ENCODE measurements at places on chromosomes 6 and 20.

GRCh38 chr6:111306104-111306888 is 176.7 kb downstream of the REV3L start:
- no peak for DNase-seq

- no peak for DNase-seq
Observed at GRCh38 chr20:36866164-36866563, 9.8 kb upstream of the TLDC2 start.

- DNase-seq, result no peak
Observed at GRCh38 chr6:116840091-116840490, 11.2 kb upstream of the GPRC6A start.

DNA sequence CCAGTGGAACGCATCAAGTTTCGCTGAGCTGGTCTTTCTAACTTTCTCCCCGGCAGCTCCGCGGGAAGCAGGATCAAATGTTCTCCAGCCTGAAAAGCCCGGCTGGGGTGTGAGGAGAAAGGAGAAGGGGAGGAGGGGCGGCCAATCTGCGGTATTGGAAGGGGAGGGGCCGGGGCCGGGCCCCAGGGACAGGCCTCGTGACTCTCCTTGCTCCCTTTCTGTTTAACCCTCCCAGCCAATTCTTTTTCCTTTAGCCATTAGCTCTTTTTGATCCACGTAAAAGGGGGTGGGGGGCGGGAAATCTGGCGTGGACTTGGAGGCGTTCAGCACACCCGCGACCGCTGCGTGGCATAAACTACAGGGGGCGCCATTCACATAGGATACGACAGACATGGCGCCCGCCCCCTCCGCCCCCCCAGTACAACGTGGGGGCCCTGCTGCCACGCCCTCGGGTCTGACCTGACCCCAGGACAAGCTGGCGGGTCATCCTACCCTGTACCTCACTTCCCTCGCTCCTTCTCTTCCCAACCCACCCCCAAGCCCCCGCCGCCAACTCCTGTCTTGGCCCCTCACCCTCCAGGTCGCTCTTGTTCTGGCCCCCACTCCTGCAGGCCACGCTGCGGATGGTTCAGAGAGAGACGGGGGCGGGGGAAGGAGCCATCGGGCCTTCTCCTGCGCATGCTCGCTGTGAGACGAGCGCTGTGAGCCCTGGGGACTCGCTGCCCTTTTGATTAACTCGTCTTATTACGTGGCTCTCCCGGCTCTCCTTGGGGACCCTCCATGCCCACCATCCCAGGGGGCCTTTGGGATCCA is 7.8 kb upstream of the MDGA1 start:
- DNase-seq, result peak; percentile 68

- no peak for DNase-seq
Observed at GRCh38 chr20:4864311-4864752, 137.0 kb downstream of the SLC23A2 start.

DNA sequence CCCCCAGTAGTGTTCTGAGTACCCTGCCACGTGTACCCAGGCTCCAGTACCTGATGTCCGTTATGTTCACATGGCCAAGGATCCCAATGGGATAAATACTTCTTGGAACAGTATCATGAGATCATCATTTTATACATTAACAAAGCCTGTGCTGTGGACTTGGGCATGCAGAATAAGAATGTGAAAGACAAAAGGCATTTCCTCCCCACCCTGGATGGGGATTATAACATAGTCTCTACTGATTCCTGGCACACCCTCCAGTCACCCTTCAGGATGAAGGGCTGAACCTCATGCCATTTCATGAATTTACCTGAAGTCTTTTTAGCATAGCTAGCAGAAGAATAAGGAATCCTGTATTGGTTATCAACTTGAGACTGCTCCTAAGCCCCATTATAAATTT is 2.8 kb downstream of the TNFRSF21 start:
- DNase-seq, result no peak

GRCh38 chr6:7137335-7138045 is 29.7 kb downstream of the RREB1 start:
- DNase-seq, result peak; percentile 88

GRCh38 chr20:48791014-48791413 is 36.8 kb downstream of the PREX1 start:
- peak; percentile 35 for DNase-seq

DNA sequence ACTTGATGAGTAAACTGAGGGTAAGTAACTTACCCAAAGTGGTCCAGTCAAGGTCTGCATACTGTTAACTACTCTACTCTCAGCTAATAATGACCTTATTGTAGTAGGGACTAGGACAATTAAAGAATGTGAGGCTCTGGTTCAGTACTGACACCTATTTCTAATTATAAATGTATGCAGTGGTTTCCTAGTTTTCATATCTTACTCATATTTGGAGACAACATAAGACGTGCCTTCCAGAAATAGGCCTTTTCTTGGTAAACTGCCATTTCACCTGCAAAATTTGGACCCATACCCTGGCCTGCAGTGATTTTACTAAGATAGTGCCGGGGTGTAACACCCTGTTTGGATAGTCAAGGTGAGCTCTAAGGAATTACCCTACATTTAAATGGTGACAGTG is 24.7 kb downstream of the GJA1 start:
- DNase-seq, result no peak

DNA sequence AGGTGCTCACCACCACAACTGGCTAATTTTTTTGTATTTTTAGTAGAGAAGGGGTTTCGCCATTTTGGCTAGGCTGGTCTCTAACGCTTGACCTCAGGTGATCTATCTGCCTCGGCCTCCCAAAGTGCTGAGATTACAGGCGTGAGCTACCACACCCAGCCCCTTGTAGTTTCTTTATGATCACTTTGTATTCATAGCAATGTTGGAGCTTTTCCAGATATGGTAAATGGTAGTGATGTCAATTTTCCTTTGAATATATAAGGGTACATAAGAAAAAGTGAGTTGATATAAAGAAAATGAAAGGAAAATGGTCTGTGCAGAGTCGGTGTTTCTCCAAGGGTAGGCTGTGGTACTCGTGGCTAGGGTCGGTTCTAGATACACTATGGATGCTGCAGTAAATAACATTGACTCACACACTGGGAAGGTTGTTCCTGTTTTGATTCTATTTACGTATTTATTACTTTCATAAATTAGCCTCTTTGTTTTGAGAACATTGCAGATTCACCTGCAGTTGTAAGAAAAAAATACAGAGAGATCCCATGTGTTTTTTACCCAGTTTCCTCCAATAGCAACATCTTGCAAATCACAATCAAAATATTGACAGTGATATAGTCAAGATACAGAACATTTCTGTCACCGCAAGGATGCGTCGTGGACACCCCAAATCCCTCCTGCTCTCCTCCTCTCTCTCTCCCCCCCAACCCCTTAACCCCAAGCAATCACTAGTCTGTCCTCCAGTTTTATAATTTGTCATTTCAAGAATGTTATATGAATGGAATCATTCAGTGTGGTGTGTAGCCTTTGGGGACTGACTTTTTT is 2.5 kb downstream of the ZNF831 start:
- peak; percentile 60 for DNase-seq

GRCh38 chr6:14506656-14507246 is 389.2 kb downstream of the CD83 start:
- no peak for DNase-seq

- DNase-seq, result peak; percentile 82
Observed at GRCh38 chr20:956330-956951, 40.3 kb upstream of the ANGPT4 start.

GRCh38 chr6:35499372-35499771 is 2.5 kb upstream of the TEAD3 start:
- no peak for DNase-seq

DNA sequence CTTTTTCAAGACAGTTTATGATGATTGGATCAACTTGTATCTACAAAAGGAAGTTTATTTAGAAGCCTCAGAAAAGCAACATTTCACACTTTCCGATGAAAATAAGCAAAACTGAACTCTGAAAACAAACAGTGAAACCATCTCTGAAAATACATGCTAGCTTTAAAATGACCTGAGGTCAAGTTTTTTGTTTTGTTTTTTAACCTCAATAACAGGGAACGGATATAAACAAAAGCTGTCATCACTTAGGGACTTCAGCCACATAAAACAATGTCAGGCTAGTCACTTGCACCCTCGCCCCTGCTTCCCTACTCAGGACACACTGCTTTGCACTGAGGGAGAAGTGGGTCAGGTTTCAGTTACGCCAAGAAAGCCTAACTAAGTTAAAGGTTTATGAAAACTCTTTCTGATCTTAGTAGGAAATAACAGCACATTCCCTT is 11.6 kb downstream of the BACH2 start:
- DNase-seq, result peak; percentile 32

- no peak for DNase-seq
Observed at GRCh38 chr6:150617062-150617461, 17.4 kb downstream of the PLEKHG1 start.

GRCh38 chr6:15480525-15480924 is 182.3 kb downstream of the DTNBP1 start:
- no peak for DNase-seq

DNA sequence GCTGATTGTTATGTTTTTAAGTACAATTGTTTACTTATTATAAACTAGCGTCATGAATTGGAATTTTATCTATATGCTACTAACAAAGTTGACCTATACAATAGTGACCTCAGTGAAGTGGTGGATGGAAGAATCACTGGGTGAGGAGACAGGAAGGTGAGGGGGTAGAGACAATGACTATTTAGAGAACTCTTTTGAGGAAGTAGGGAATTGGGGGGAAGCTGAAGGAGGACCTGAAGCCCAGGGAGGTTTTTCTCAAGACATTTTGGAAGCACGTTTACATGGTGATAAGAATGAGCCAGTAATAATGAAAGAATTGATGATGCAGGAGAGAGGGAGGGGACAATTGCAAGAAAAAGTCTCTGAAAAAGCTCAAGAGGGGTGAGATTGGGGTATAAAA is 96.4 kb downstream of the RPS12 start:
- DNase-seq, result no peak

- peak; percentile 84 for DNase-seq
Observed at GRCh38 chr20:45987108-45987780, 15.2 kb upstream of the ZNF335 start.

GRCh38 chr6:135921188-135921587 is 69.7 kb downstream of the PDE7B start:
- no peak for DNase-seq

DNA sequence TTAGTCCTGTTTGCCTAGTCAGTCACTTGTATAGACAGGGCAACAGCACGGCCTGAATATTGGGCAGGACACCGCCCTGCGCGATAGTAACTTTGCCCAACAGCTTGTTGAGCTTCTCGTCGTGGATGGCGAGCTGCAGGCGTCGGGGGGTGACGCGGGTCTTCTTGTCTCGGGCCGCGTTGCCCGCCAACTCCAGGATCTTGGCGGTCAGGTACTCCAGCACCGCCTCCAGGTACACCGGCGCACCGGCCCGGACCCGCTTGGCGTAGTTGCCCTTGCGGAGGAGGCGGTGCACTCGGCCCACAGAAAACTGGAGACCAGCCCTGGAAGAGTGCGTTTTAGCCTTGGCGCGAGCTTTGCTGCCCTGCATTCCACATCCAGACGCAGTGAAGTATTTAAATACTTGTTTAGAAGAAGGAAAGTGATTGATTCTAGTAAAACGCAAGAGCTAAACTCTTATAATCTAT is 92.8 kb upstream of the BTN3A2 start:
- DNase-seq, result peak; percentile 68

GRCh38 chr6:105926318-105926717 is 159.8 kb upstream of the PRDM1 start:
- no peak for DNase-seq

GRCh38 chr6:130603391-130603790 is 223.8 kb upstream of the SMLR1 start:
- no peak for DNase-seq

- DNase-seq, result no peak
Observed at GRCh38 chr6:120735641-120736040, 598.6 kb downstream of the TBC1D32 start.

DNA sequence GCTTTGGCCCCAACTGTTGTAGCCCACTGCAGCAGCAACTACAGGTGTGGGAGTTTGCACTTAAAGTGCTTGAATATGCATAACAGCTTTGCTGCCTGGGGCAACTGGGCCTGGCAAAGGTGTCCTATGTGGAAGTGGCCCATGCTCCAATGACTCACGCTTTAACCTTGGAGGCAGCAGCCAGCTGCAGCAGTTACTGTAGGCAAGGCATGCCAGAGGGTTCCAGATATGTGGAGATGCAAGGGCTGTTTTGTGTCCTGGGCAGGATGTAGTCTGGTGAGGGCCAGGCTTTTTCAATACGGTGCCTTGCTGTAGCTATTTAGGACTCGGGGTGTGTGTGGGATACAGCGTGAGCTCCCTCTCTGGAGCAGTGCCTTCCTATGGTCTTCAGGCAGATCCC is 150.3 kb downstream of the NKAIN2 start:
- no peak for DNase-seq

GRCh38 chr6:90610301-90610750 is 23.5 kb upstream of the MAP3K7 start:
- DNase-seq, result no peak

- no peak for DNase-seq
Observed at GRCh38 chr20:44219170-44219730, 8.7 kb upstream of the OSER1 start.

- DNase-seq, result no peak
Observed at GRCh38 chr6:136659991-136660499, 109.8 kb upstream of the MAP7 start.

DNA sequence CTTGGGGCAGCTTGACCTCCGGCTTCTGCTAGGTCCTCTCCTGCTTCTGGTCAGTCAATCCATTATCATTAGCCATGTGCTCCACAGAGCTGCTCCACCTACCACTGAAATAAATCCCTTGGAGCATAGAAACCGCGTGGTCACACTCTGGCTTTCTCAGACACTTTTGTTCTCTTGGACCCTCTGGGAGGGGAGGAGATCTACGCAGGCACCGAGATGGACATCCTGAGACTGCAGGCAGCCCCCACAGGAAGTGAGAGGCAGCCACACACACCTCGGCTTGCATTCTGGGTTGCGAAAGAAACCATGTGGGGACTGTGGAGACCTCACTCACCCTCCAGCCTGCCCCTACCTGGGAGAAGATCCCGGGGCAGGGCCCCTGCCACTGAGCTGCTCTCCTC is 79.5 kb downstream of the FYN start:
- peak; percentile 81 for DNase-seq

GRCh38 chr6:123393331-123393730 is 243.4 kb downstream of the TRDN start:
- DNase-seq, result no peak

GRCh38 chr6:113558966-113559365 is 298.2 kb upstream of the MARCKS start:
- DNase-seq, result no peak

- no peak for DNase-seq
Observed at GRCh38 chr20:16486532-16486931, 86.7 kb downstream of the KIF16B start.

DNA sequence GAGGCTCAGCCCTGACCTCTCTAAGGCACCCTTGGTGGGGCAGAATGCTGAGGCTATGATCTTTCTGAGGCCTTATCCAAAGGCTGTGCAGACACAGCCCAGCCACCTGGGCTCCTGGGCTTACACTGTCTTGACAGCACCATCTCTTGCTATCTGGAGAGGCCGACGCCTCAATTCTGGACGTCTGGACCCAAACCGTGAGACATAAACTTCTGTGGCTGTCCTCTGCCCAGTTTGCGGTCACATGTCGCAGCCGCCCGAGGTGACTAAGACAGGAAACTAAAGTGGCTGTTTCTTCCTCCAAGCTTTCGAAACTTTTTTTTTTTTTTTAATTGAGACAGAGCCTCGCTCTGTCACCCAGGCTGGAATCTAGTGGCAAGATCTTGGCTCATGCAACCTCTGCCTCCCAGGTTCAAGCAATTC is 49.3 kb downstream of the PRR18 start:
- DNase-seq, result peak; percentile 65

- no peak for DNase-seq
Observed at GRCh38 chr20:48531505-48531904, 296.3 kb downstream of the PREX1 start.
